ENCODE measurements at places on chromosomes 2 and 18.

DNA sequence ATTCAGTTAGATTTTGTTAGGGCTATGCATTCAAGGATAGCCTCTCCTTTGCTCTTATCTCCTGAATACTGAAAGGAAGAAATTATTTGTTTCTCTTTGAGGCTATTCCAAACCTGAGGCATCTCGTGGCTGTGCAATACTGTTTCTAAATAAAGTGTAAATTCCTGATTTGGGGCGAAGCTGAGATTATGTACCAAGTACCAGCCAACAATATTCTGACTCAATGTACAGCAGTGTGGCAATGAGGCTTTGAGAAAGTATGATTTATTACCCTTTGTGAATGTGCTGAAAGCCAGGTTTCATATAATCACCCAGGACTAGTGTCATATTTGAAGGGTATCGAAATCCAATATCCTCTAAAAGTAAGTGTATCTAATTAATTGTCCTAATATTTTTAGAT, 113.5 kb downstream of the MEIS1 start:
- DNase-seq, result no peak

- no peak for DNase-seq
These were observed 422.2 kb upstream of the FSIP2 start for GRCh38 chr2:185316383-185316782.

DNA sequence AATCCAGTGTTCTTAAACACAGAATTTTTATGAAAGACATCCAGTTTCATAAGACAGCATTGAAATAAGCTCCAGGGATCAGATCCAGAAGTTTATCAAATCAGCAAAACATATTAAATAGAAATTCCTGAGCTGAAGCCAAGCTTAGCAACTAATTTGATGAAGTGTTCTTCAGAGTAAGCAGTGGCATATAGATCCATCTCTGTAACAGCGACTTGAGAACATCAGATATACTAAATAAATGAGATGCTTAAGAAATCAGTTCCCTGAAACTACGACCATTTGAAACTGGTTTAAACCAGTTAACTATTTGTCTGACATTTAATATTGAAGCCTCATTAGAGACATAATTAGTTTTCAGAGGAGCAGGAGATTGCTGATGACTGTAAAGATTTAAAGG, 34.1 kb downstream of the PPP1R1C start:
- no peak for DNase-seq

GRCh38 chr2:43024515-43025011, 201.8 kb downstream of the ZFP36L2 start:
- no peak for DNase-seq

GRCh38 chr2:123209202-123209601, 815.9 kb upstream of the CNTNAP5 start:
- DNase-seq, result no peak

DNA sequence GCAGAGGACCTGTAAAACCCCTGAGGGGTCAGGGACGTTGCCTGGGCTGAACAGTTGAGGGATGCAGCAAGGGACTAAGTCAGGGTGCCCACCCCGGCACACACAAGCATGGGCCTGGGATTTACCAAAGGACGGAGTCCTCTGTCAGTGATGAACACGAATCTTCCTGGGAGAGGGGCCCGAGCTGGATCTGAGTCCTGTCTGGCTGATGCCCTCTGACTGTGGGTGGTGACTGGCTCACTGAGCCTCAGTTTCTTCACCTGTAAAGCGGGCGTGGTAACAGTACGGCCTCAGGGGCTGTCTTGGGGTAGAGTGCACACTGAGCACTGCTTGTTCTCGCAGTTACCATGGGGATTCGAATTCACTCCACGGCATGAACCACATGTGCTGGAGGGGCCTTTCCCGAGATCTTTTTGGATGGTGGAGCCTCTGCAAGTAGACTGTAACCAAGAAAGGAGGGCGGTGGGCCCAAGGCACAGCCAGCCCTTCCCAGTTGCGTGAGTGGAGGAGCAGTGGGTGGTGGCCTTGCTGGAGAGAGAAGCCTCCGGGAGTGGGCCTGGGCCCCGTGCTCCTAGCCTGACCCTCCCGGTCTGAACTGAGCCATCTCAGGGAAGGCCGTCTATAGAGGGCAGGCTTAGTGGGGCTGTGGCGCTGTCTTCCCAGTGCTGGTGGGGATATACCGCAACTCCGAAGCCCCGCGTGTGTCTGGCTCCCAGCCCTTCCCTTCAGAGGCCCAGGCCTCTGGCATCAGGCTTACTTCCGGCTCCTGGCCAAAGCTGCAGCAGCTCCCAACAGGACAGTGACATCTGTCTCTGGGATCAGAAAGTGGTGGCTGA, 130.8 kb upstream of the HS6ST1 start:
- no peak for DNase-seq

- DNase-seq, result no peak
These were observed 36.4 kb downstream of the WDSUB1 start for GRCh38 chr2:159249990-159250715.

DNA sequence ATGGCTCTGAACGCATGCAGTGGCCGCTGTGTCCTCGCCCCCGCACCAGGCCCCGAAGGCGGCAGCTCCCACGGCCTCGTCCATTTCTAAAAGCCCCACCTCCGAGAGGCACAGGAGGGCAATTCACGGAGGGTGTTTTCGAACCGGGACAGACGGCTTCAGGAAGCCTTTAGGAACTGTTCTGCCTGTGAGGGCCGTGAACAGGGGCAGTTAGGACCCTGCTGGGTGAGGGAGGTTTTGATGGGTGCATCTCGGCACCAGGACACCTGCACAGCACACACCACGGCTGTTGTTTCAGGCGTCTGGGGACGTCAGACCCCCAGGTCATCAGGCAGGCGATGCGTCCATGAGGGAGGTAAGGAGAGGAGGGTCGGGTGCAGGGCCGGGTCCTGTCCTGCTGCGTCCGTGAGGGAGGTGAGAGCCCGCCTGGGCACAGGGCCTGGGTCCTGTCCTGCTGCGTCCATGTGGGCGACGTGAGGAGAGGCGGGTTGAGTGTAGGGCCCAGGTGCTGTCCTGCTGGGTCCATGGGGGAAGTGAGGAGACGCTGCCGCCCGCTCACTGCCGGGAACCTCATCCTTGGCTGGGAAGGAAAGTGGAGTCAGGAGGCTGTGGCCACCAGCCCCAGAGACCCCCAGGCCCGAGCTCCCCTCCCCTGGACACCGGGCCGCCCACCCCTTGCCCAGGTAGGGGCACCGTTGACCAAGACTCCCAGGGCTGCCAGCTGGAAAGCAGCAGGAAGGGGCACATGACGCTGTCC, 25.5 kb upstream of the KCNG2 start:
- DNase-seq, result no peak

- DNase-seq, result no peak
These were observed 797.4 kb downstream of the CNTNAP5 start for GRCh38 chr2:124822516-124822915.
